ENCODE measurements at places on chromosomes 7 and 10.

DNA sequence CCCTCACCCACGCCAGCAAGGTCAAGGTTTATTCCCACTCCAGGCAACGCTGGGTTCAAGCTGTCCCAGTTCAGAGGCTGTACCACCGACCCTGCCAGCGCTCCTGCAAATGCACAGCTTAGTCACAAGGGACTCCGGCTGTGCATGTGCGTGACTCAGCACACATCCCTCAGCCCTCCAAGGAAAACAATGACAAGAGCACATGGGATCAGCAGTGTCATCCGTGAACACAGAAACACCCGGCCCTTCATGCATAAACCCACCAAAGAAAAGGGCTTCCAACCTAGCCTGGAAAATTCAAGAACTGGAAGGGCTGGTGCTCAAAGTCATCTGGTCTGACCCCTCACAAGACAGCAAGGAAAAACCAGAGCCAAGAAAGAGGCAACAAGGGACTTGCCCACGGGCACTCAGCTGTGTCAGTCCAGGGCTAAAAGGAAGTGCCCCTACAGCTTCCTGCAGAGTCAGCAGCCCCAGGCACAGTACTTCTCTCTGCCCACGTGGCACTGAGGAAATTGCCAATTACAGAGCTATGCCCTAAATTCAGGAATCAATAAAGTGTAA lies 106.1 kb downstream of the KCNMA1 start:
- DNase-seq: no peak

DNA sequence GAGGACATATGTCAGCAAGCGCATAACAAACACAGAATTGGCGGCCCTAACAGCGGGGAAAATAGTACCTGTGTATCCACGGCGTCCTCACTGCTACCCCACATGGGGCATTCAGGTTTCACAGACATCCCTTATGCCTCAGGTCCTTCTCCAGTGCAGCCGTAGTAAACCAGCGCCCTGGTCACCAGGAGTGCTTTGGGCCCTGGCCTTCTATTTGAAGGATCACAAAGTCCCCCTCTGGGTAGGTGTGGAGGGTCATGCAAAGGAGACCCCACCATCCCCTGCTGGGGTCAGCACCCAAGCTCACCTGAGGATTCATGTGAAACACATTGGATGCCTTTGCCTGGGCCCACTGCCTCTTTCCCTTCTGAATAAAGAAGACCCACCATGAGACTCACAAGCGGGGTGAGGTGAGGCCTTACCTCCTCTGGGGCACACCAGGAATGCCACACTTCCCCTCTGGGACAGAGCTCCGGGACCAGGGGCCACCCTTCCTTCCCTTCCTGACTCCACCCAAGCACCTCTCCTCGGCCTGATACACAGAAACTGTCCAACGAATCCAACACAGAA lies 18.8 kb downstream of the CLRN3 start:
- DNase-seq: no peak

- no peak for DNase-seq
These were observed 669.8 kb upstream of the POT1 start for GRCh38 chr7:125599387-125599786.

DNA sequence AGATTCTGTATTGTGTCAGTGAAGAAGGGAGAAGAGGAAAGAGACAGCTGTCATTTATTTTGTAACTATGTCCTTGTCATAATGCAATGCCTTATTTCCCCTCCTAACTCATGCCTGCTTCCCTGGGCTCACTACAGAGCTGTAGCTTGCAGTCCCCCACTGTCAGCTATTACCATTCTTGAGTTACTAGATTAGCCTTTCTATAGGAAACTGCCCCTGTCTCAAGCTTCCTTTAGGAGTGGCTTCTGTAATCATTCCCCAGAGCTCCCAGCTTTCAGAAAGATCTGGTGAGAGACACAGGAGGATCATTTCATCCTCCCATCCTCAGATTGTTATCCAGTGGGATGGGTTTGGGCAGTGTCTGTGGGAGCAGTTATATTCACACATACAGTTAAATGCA lies 32.4 kb upstream of the SMKR1 start:
- DNase-seq: no peak

DNA sequence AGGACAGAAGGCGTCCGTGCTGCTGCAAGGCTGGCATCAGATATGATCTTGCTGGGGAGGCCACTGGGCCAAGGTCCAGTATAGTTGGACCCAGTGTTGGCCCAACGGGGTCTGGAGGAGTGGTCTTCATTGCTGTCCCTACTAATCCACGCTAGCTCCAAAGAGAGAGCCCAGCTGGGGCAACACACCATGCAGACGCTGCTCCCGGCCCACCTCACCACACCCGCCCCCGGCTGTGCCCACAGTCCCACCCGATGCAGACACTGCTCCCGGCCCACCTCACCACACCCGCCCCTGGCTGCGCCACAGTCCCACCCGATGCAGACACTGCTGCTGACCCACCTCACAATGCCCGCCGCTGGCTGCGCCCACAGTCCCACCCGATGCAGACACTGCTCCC lies 121.5 kb downstream of the VIPR2 start:
- DNase-seq: no peak

- no peak for DNase-seq
These were observed 95.1 kb downstream of the NPY start for GRCh38 chr7:24378871-24379616.

GRCh38 chr7:107725138-107725740 lies 18.7 kb upstream of the CBLL1 start:
- DNase-seq: peak; percentile 45

All from heart left ventricle (tissue), 16 donors.